ENCODE measurements at places on chromosomes 7 and 10.

DNA sequence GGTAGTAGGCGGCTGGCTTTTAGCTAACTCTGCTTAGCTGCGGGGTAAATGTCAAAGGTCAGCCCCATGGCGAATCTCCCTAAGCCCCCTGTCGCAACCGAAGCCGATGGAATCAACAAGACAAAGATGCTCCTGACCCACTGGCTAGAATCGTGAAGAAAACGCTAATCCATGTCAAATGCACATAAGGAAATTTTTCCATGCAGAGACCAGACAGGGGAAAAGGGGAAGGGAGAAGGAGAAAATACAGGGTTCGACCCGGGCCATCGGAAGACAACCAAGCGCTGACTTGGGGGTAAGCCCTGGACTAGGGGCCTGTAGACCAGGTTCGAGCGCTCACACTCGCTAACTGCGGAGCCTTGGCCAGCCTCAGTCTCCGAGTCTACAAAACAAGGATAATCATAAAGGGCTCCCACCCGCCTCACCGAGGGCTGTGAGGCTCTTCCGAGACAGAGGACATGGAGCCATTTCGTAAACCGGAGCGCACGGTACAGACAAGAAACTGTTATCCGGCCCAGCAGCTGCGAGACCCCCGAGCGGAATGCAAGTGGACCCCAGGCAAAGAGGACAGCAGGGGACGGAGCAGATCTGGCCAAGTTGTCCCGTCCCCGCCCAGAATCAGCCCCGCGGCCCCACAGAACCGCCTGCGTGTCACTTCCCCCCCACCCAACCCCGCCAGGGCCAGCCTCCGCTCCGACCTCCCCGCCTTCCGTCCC is 507 bp downstream of the SAR1A start:
- no peak for DNase-seq

DNA sequence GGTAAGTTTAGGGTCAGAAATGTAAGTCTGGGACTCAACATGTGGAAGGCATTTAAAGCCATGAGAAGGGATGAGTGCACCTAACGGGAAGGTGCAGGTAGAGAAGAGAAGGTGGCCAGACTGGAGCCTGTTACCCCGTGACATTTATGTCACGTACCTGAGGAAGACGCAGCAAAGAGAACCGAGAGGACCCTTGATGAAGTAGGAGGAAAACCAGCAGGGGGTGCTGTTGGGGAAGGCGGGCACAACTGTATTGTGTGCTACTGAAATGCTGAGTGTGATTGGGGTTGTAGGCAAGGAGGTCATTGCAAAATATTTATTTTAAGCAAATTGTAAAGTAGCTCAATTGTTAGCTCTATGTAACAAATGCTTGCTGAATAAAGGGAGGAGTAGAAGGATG is 338.2 kb upstream of the PRKCQ start:
- peak; percentile 69 for DNase-seq

GRCh38 chr7:94639384-94639783 is 16.5 kb downstream of the SGCE start:
- no peak for DNase-seq

DNA sequence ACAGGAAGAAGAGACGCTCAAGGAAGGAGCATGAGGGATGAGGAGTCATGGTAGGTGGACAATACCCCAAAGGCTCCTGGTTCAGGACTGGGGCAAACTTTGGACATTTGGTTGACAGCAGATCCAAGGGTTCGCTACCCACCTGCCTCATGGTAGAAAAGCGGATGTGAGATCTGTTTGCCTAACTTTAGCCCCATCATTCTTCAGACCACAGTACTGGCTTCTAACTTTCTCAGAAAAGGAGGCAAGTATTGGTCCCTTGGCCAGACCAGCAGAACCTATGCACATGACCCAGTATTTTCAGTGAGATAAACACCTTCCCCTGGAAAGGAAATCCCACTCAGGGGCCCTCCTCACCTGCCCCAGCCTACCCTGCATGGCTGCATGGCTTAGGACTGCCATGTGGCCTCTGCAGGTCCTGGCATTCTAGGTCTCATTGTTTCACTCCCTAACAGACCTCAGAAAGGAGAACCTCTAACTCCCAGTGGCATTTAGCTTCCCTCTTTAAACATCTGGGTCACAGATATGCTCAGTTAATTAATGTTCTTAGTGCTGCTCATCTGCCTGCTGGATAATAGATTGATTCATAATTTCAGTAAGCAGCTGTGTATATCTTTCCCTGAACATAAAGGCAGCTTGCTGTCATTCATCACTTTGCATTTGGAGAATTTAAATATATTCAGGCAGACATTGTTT is 574.1 kb downstream of the GALNT17 start:
- DNase-seq = no peak

DNA sequence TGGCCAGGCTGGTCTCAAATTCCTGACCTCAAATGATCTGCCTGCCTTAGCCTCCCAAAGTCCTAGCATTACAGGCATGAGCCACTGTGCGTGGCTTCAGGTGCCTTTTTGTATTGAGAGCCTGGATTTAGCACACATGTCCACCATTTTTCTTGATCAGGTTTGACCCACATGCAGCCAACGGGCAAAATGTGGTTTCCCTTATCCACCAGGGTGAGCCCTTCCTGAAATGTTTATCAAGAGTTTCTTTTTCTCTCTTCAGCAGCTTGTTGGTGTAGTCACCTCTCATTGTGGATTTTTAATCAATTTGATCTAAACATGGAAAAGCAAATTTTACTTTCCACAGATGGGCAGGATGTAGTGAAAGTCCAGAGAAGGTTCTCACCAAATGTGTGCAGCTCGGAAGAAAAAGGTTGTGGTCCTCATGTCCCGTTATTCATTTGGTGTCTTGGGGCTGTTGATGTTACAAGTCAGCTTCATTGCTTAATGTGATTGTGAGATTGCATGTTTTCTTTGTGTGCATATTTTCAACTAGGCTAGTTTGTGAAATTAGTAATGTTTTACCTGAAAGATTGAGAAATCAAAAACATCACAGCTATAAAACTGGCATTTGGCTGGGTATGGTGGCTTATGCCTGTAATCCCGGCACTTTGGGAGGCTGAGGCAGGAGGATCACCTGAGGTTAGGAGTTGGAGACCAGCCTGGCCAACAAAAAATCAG is 28.9 kb downstream of the GUSB start:
- no peak for DNase-seq

DNA sequence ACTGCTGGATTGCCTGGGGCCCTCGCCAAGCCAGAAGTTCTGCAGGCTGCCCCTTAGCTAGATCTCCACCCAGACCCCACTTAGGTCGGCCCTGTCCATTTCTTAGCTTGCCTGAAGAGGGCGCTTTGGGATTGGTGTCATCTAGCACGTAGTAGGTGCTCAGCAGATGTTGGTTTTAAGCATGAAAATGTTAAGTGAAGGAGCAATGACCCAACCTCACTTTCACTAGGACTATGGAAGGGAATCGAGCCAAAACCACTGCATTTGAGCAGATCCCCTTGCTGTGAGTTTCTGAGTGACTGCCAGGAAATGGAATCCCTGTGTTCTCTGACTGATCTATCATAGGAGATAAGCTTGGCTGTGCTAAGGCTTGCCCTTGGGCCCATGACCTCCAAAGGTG is 131.7 kb upstream of the EEPD1 start:
- no peak for DNase-seq

- DNase-seq = no peak
These were observed 1.3 kb downstream of the REPIN1 start for GRCh38 chr7:150369748-150370501.

GRCh38 chr10:104066945-104067344 is 18.7 kb downstream of the COL17A1 start:
- DNase-seq = no peak

DNA sequence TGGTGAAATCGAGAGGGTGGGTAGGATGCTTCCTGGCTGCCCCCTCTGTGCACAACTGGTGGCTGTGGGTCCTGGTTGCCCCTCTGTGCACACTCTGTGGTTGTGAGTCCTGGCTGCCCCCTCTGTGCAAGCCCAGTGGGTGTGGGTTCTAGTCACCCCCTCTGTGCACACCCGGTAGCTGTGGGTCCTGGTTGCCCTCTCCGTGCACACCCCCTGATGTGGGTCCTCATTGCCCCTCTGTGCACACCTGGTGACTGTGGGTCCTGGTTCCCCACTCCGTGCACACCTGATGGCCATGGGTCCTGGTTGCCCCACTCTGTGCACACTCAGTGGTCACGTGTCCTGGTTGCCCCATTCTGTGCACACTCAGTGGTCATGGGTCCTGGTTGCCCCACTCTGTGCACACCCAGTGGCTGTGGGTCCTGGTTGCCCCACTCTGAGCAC is 20.3 kb upstream of the RET start:
- DNase-seq = no peak

- DNase-seq = no peak
These were observed 319.4 kb downstream of the WDR37 start for GRCh38 chr10:1375346-1376170.

DNA sequence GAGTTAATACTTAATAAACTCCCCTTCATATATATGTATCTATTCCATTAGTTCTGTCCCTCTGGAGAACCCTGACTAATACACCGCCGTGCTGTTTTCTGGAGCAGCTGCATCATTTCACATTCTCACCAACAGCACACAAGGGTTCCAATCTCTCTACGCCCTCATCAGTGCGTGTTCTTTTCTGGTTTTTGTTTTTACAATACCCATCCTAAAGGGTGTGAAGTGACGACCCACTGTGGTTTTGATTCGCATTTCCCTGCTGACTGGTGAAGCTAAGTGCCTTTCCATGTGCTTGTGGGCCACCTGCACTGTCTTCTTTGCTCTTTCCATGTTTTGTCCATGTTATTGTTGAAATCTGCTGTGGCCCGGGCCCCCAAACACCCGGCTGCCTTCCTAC is 11.0 kb upstream of the INSIG1 start:
- no peak for DNase-seq

DNA sequence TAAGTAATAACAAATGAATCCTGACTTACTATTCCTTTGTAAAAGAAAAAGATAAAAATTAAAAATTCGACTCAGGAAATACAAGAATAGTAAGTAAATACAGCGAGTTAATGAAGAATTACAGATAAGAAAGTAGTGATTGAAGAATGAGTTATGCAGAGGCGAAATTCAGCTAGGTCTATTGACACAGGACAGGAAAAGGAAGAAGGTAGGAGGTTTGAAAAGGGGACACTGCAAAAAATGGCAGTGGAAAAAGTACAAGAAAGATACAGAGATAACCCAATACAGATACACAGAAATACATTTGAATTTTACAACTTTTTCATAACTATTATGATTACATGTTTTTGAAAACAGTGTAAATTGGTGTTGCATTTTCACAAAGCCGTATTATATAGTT is 28.0 kb downstream of the JAZF1 start:
- no peak for DNase-seq

GRCh38 chr10:53209944-53210611 is 437.5 kb upstream of the MBL2 start:
- DNase-seq = no peak

DNA sequence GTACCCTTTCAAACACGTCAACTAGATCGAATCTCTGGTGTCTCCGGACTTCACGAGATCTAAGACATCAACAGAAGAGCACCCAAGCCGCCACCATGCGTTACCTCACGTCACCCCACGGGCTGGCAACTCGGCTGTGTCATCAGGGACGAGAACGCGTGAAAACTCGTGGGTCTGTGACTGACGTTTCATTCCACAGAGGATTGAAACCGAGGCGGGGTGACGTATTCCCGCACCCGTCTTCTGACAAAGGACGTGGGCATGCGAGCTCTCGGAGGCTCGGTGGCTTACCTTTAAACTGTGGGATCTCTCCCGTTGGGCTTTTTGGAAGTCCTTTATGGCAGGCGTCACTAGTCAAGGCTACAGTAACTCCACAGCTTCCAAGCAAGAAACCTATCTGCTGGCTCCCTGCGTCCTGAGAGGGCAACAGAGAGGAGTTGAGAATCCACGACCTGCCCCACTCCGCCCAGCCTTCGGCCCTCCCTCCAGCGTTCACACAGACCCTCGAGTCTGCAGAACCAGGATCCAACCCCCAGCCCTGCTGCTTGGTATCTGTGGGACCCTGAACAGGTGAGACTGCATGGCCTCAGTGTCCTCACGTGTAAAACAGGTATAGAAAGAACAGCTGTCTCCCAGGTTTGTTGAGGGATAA is 255.3 kb downstream of the ZMYND11 start:
- no peak for DNase-seq

GRCh38 chr10:69270990-69271389 is 7.3 kb upstream of the HK1 start:
- no peak for DNase-seq

GRCh38 chr10:72541337-72541736 is 84.5 kb downstream of the MICU1 start:
- no peak for DNase-seq

- no peak for DNase-seq
These were observed 29.1 kb downstream of the UBE2H start for GRCh38 chr7:129923709-129924108.

DNA sequence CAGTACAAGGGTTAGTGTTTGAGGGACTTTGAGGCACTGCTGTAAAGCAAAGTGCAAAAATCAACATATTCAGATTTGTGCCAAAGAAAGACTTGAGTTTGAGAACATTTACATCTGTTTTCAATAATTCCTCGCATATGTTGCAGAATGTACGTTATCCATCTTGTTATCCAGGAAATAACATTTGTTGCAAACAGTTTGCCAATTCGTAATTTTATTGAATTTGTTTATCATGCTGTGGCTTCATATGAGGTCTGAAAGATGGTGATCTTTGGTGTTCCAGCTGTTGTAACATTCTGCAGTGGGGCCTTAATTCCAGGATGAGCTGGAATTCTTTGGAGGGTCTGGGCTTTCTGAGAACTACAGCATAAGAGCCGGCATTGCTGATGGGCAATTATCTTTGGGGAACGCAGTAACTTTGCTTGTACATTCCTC is 396.2 kb downstream of the LRMDA start:
- no peak for DNase-seq

GRCh38 chr10:26436848-26437247 is 1.3 kb upstream of the APBB1IP start:
- DNase-seq = no peak

DNA sequence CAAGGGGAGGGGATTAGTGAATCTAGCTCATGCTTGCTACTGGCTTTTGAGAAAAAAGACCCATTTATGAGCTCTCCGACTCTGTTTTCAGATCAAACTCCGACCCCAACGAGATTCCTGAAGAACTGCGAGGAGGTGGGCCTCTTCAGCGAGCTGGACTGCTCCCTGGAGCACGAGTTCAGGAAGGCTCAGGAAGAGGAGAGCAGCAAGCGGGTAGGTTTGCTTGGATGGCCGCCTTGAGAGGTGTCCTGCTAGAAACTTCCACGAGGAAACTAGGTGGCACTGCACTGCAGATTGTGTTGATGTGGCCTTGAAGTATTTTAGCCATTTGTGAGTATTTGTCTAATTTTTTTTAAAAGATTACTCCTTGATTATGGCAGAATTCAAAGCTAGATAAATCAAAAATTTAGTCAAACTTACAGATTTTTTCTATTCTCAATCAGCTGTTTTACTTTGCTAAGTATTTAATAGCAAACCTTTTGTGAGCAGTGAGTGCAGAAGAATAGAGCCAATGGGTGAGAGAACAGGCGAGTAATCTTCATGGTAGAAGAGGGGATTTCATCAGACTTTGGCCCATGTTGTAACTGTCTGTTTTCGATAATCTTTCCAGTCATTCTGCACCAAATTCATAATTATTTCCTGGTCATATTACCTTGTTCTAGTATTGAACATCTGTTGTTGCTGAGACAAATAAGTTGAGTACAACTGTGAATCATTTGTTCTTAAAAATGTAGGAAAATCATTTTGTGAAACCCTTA is 95.4 kb downstream of the CREB5 start:
- DNase-seq = no peak

GRCh38 chr10:71635867-71636266 is 83.7 kb downstream of the C10orf105 start:
- no peak for DNase-seq

All from stimulated activated CD4-positive, alpha-beta T cell treated with anti-CD3 and anti-CD28 coated beads, Interleukin-1b, Interleukin-23, amount 100 ng/mL, for 1 hour (primary cell).